ENCODE measurements at places on chromosomes 6 and 20.
A peak's percentile ranks its signal among the peaks of the same experiment; 100 is the strongest.

DNA sequence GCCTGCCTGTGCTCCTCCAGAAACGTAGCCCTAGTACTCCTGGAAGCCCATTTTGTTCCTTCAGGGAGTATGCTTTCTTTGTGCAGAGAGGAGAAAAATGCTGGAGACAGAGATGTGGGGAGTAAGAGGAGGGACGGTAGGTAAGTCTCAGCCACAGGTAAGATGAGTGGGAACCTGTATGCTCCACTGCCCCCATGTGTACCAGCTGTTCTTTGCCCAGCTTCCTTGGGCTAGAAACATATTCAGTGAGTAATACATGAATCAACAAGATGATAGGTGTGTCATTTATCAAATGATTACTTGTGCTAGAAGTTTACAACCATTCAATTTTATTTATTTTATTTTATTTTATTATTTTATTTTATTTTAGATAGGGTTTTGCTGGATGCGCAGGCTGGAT is 13.6 kb upstream of the CEP85L start:
- DNase-seq = no peak

- DNase-seq = no peak
These were observed 259.7 kb upstream of the CHD6 start for GRCh38 chr20:41877911-41878310.

- DNase-seq = no peak
These were observed 49.9 kb upstream of the GTSF1L start for GRCh38 chr20:43776691-43777090.

GRCh38 chr20:40241596-40242343 is 447.3 kb downstream of the MAFB start:
- DNase-seq = no peak

- DNase-seq = no peak
These were observed 34.2 kb downstream of the PKHD1 start for GRCh38 chr6:52053038-52053695.

GRCh38 chr6:38051819-38052434 is 232.4 kb downstream of the ZFAND3 start:
- no peak for DNase-seq

DNA sequence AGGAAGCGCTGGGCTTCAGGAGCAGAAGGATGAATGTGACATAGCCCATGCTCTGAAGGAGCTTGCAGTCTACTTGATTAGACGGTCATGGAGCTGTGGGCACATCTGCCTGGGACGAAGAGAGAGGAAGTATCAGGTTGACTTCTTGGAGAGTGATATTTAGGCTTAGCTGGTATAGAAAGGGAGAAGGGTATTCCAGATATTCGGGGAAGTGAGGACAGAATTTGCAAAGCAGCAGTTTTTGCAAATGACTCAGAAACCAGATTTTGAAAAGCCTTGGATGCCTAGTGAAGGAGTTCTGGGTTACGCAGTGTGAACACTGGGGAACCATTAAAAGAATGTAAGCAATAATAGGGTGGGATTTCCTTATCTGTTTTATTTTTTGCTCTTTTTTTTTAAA is 60.7 kb downstream of the EYA4 start:
- DNase-seq = no peak

DNA sequence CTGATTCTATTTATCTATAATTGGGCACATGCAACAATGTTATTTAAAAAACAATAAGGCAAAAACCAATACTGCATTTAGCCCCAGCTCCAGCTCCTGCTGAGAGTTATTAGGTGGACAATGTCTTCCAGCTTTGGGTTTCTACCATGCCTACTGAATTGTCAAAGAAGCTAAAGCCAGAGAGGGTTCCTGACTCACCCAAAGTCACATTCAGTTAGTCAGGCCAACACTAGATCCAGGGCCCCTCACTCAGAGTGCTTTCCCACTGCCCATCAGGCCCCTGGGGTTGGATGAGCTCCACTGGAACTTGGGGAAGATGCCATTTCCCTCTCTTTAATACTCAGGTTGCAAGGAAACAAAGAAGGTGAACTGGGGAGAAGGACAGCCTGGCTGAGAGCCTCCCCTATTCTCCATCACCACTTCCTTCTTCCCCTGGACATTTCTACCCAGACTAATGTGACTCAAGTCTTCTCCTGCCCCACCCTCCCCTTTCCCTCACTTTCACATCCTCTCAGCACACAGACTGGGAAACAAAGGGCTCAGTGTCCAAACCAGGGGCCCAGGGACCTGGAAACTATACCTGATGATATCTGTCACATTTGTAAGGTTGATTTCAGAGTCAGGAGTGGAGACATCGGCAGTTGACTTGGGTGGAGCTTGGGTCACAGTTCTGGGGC is 6.0 kb downstream of the TREM1 start:
- no peak for DNase-seq

DNA sequence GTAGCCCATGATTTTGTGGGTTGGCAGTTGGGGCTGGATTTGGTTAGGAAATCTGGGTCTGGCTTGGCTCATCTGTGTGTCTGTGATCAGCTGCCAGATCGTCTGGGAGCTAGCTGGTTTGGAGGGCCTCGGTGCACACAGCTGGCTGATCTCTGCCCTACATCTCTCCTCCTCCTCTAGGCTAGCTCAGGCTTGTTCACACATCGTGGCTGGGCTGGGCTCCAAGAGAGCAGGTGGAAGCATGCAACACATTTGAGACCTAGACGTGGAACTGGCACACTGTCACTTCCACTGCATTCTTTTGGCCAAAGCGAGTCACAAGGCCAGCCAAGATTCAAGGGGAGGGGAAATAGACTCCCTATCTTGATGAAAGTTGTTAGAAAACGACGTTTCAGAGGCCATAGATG is 15.9 kb downstream of the NDUFAF5 start:
- no peak for DNase-seq

DNA sequence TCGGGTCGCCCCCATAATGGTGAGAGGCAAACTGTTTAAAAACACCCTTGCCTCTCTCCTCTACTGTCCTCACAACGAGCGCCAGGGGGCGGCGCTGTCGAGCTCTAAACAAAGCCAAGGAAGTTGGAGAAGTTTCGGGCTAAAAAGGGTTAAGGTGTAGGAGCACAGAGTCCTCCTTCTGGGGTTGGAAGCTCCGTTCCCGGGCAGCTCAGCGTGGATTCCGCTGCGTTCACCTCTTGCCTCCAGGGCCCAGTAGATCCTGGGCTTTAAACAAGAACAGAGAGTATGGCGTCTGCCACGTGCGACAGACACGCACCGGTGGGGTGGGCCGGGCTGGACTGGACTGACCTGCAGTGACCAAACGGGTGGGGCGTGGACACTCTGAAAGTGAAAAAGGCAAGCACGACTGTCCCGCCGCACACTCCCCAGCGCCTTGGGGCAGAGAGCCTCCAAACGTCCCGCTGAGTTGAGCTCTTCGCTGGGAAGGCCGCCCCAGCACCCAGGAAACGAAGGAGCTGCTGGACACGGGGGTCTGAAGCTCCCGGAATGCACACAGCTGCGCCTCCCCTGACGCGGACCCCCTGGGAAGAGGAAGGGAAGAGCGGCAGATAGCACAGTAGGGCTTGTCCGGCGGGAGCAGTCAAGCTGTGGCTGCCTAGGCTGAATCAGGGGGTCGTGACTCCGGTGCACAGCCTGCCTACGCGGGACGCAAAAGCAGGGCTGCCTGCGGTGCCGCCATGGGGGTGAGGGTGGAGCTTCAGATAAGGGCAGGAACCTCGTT is 1.6 kb upstream of the THBD start:
- DNase-seq = no peak

DNA sequence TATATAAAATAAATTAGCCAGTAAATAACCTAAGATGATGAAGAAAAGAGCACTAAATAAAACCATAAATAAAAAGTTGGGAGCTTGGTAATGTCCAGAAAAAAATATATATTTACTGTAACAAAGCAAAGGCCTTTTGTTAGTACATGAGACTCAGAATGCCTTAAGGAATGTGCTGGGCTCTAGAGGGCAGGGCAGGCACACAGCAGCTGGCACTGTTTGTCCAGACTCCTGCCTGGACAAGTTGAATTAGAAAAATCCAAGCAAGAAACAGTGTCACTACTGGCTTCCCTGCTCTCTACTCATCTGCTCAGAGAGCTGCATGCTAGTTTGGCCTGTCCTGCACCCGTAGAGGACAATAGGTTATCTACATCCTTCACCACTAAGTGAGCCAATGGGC is 8.8 kb downstream of the DEFB129 start:
- DNase-seq = no peak

- DNase-seq = no peak
These were observed 1348.2 kb upstream of the GJE1 start for GRCh38 chr6:140784573-140784972.

DNA sequence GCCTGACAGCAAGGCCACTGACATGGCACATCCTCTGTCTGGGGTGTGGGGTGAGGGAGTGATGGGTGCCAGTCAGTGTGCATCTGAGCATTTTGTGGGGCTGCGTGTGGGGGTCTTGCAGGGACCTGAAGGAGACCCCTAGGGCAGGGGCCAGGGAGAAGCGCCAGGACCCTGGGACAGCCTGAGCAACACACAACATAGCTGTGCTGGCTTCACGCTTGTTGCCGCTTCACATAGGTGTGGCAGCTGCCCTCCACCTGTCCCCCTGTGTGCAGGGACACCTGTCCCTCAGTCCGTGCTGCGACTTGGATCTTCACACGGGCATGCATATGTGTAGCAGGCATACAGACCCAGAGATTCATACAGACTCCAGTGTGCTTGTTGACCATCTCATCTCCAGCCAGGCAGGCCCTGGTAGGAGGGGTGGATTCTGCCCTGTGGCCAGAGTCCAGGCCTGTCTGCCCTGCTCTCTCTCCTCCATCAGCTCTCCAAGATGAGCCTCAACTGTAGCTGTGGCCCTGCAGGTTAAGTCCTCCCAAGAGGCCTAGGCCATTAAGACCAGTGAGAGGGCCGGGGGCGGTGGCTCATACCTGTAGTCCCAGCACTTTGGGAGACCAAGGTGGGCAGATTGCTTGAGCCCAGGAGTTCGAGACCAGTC is 3.2 kb upstream of the NPBWR2 start:
- DNase-seq = no peak

DNA sequence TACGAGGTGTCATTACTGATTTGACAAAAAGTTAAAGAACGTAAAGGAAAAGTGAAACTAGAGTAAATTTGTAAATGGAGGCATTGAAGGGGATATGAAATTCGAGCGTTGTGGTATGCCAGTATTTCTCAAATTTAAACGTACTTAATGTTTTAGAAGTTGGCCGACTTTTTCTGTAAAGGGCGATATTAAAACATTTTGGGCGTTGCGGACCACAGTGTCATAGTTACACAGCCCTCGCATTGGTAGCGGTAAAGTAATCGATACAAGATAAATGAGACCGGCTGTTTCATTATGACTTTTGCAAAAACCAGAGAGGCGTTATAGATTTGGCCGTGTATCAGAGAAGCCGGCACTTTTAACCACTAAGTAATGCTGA is 39.6 kb downstream of the OR2B2 start:
- no peak for DNase-seq

DNA sequence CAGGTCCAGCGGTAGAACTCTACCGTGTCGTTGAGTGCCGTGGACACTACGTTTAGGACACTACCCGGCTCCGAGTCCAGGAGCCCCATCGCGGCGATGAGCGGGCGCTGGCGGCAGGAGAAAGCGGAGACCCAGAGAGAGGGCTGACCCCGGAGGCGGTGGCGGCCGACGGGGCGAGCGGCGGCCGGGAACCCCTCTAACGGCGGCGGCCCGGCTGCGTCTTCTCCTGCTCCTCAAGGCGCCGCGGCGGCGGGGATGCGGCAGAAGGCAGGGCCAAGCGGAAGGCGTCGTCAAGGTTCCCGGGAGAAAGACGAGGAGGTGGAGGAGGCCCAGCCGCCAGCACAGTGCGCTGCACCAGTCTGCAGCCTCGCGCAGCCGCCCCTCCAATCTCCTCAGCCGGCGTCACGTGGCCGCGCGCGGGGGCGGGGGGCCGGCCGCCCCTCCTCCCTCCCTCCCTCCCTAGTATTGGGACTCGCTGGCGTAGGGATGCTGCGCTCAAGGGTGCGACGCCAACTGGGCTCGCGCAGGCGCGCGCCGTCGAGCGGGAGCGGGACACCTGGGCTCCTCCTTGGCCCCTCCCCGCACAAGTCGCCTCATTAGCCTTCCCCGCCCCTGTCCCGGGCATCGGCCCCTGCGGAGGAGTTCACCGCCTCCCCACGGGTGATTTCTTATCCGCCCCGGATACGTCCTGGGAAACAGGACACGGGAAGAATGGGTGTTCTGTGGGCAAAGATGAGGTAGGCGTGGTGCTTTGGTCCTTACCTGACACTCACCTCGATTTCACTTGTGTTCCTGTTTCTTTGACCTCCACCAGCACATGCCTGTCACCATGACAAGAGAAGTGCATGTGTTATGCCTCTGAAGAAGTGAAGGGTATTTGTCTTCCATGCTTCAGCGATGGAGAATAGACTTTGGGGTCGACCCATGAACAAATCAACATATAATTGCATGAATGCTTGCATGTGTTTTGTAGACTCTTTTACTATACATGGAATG is at the start of gene ELOVL4:
TSS of gene ELOVL4 (minus strand) at position 363 of the 996 bp plus-strand sequence. CDS start at position 89, 274 bp downstream.
- DNase-seq = peak; percentile 14

DNA sequence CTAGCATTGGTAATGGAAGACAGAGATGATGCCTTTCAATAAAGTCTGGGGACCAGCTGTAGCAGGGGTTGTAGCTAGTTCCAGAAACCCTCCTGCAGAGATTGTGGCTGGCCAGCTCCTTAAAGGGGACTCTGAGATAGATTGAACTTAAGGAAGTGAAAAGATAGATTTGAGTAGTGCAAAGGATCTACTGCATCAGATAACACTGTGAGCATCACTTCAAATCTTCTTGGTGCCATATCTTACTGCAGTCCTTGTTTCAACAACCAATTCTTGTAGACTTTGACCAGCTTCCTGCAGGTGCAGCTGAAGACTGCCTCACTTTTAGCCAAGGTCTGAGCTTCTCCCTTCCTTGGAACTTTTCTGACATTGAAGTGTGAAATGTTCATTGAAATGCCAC is 14.8 kb upstream of the CEP162 start:
- no peak for DNase-seq

GRCh38 chr6:5994234-5994998 is 12.3 kb downstream of the NRN1 start:
- DNase-seq = no peak

DNA sequence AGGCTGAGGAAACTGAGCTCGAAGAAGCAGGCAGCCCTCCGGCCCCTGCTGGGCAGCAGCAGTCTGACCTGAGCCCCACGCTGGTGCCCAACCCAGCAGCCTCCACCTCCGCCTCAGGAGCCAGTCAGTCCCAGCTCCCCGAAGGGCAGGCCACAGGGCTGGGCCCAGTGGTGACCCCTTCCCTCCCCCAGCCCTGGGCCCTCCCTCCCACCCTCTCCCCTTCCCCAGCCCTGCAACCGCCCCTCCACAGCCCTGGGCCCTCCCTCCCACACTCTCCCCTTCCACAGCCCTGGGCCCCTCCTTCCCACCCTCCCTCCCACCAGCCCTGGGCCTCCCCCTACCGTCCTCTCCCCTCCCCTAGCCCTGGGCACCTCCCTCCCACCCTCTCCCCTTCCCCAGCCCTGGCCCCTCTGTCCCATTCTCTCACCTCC is 115.0 kb downstream of the TAF4 start:
- DNase-seq = no peak

All from stimulated activated CD4-positive, alpha-beta T cell treated with anti-CD3 and anti-CD28 coated beads, TNF-alpha, amount 100 ng/mL, for 4 hours (primary cell).